Dermis microvascular lymphatic vessel endothelial cell (primary cell): ENCODE measurements at places on chromosomes 4 and X. TPM values are rescaled to one million over a fixed set of nuclear protein-coding genes. Genes with fewer than 3 reads are reported as not detected.

- no peak for DNase-seq
Observed at GRCh38 chr4:88897180-88897579, 159.8 kb downstream of the FAM13A start.

DNA sequence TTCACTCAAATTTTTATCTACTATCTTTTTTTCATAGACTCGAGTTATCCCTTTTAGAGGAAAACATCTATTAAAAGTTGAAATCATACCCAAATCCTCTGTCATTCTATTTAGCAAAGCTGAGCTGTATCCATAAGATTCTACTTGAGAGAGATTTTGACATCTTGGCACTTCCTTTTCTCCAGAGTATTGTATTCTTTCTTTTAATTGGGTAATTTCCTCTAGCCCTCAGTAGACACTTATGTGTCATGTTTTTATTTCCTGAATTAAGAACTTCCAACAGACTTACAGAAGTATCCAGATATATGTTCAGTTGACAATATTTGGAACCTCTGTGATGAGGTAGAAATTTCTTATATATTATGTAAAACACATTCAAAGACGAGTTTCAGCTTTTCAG, 201.6 kb upstream of the NR3C2 start:
- peak; percentile 10 for DNase-seq

- no peak for DNase-seq
Observed at GRCh38 chr4:3404546-3404945, 37.2 kb upstream of the HGFAC start.

GRCh38 chr4:33058998-33059397, 2338.8 kb downstream of the PCDH7 start:
- DNase-seq: no peak

DNA sequence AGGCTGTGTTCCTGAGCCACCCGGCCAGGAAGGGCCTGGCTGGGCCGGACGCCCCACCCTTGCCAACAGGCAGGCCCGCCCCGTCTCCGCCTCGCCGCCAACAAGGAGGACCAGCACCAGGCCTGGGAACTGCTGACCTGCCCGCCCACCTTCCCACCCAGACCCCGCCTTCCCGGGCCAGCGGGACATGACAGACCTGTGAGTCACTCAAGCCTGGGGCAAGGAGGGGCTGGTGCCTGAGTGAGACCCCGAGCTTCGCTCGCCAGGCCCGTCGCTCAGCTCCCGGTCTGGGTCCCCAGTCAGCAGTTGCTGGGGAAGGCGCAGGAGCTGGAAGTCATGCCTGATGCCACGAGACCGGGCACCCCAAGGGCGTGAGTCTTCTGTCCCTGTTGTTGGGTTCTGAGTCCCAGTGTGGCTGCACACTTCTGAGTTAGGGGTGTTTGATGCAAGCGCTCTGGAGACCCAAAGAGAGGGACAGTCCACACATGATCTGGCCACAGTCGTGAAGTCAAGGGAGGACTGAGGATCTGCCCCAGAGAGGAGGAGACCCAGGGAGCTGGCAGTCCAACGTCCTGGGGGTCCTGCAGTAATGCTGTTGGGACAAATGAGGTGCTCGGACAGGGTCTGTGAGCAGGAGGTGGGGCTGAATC, at the start of gene DNASE1L1:
TSS of gene DNASE1L1 (minus strand) at position 33 of the 650 bp plus-strand sequence. CDS start 3,686 bp downstream, outside the sequence.
- DNase-seq: peak; percentile 70

DNA sequence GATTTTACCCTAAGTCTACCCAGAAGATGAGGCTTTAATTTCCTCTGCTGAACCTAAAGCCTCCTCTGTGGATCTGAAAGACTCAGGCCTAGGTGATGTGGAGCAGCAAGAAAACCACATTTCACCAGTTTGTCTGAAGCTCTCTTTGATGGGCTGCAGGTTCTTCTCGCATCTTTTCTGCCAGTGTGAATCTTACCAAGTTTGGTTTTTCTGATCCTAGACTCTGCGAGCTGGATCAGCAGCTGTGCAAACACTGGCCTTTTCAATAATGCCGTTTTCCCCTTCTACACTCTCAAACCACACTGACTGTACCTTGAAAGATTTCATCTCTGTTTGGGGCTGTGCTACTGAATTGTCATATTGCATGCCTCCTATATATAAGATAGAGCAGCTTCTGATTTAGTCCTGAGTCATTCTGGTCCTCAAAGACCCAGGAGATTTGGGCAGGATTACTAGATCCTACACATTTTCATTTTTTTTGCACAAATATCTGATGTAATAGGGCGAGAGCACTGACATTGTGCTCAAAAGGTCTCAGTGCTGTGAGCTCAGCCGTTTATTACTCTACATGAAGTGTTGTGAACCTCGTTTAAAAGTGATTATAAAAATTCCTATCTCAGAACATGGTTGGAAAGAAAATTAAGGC, 133.6 kb upstream of the FAM9C start:
- DNase-seq: no peak

Gene HPGD
- total RNA-seq: not detected in 2 replicates

Gene IL1RAPL1
- under 0.01 TPM in 2 replicates for total RNA-seq

Gene AFF2
- total RNA-seq: 0.25 and 0.26 TPM in 2 replicates

Gene ADH7
- 0.13 TPM in 1 of 2 replicates, not detected in the other for total RNA-seq
